ENCODE measurements at places on chromosomes 13 and 19.

GRCh38 chr13:110132225-110132982, 174.6 kb downstream of the COL4A1 start:
- DNase-seq, result no peak

DNA sequence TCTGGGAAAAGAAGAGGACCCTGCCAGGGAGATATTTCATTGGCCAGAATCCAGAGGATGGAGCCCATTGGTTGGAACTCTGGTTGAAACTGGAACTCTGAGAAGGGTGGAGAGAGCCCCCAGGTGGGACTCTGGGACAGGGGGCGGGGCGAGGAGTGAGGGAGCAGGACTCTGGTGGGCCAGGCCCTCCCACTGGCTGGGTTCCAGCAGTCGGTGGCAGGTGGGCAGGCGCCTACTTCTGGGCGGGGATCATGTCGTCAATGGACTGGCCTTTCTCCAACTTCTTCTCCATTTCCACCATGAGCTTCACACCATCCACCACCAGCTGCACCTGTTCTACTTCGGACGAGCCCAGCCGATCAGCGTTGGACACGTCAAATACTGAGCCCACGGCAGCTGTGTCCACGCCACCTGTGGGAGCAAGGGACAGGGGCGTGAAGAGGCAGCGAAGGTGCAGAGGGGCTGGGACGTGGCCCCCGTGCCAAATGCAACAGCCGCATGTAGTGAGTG, 16.1 kb downstream of the CKM start:
- DNase-seq, result no peak

DNA sequence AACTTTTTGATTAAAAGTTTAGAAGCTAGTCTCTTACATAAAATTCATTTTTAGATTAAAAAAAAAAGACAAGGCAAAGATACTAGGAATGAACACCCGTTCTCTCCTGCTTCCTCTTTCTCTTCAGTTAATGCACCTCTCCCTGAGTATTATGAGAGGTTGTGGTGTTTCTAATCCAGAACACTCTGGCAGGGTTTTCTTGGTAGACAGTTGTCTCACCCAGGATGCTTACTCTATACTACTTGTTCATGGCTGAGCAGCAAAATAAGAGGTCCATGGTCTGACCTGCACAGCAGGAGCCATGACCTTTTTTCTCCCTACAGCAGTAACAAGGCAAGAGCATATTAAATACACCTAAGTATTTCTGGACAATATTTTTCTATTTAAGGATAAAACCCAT, 62.0 kb downstream of the MICU2 start:
- DNase-seq, result no peak

DNA sequence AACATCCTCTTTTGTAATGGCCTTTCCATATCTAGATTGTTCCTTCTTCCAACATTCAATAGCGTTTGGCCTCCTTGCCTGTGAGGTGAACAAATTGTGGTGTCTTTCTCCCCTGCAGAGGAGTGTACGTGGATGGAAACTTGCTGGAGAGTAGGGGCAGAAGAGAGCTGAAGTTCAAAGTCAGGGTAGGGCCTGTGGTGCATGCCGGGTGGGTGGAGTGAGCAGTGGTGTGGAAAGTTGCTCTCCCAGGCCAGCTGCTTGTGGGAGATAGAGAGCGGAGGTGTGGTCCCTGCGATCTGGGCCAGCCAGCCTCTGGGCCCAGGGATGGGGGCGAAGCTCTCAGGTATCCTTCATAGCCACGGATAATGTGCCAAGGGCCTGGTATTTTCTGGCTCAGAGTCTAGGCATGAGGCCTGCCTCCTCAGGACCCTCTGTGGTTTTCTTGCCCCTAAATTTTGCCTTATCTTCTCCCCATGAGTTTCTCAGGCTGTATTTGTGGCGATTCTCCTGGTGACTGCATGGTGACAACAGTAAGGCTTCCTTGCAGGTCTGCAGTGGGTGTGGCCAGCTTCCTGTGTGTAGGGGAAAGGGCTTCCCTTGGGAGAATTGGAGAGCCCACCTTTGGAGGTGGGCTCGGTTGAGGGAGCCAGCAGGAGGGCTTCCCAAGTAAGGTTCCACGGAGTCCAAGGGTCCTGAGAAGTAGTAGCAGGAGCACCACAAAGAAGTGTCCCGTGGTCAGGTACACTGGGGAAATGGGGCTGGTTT, 6.7 kb downstream of the RGCC start:
- DNase-seq, result no peak

DNA sequence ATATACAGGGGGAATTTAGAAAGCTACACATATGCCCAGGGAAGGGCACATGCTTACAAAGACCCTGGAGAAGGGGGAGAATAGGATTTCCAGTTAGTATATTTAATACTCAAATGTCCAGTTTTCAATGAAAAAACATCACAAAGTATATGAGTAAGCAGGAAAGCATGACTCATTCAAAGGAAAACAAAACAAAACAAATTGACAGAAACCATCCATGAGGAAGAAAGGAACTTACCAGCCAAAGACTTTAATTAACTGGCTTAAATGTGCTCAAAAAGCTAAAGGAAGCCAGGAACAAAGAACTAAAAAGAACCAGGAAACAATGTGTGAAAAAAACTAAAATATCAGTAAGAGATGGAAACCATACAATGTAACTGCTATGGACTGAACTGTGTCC, 716.2 kb upstream of the ARGLU1 start:
- no peak for DNase-seq

- DNase-seq, result no peak
These were observed 2.6 kb upstream of the HAUS5 start for GRCh38 chr19:35609851-35610353.

Measured in stimulated activated CD4-positive, alpha-beta T cell treated with anti-CD3 and anti-CD28 coated beads, TNF-alpha, amount 100 ng/mL, for 1 hour (primary cell).